ACHN (cell line): ENCODE measurements at places on chromosomes 1 and 21.

- DNase-seq: no peak
These were observed 22.5 kb upstream of the RC3H1 start for GRCh38 chr1:174044418-174045222.

DNA sequence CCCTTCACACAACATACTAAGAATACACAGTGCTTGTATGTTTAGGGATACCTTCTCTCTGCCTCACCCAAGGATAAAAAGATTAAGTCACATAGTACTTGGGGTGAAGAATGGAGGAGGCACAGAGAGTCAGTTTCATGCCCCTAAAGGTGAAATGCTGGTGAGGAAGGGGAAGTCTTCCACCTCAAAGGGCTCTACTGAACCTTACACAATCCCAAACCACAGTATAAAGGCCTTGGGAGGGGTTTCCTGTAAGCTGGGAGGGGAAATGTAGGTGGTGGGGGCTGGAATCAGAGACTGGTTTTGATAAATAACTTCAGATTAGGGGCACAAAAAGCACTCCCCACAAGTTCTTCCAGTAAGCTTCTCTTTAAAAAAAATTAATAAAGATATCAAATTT lies 3.5 kb downstream of the MINDY1 start:
- DNase-seq: no peak

DNA sequence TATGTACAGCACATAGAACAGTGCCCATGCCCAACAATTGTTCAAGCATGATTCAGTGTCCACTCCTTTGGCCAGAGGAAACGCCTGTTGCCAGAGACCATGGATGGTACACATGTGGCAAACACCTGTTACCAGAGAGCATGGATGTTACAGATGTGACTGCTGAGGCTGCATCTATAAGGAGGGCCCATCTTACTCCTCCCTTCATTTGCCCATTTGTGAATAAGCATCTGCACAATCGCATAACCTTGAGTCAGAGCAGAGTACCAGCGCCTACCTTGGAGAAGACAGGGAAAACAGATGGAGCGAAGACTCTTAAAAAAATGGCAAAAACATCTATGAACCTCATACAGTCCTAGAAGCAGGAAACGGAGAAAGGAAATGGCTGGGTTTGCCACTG lies 36.6 kb upstream of the CACHD1 start:
- DNase-seq: no peak

DNA sequence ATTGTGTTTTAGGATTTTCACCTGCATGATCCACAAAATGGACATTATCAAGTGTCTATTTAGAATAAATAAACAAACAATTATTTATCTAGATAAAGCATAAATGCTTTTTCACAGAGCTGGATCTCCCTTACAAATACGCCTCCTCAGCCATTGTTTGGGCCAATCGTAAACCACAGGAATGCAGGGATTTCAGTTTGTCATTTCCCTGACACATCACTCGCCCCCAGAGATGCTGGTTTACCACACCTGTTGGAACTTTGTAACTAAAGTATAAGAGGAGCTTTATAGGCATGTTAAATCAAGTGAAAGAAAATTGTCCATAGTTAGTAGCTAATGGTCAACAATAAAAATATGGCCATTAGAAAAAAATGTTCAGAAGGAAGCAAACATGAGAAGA lies 40.3 kb downstream of the GPR88 start:
- no peak for DNase-seq

- no peak for DNase-seq
These were observed at the start of gene MAP3K21 for GRCh38 chr1:233327651-233328141. TSS of gene MAP3K21 (plus strand) at chr1:233327724. CDS start at chr1:233328029, 305 bp downstream.
